ENCODE measurements at places on chromosomes 16 and 17.
A peak's percentile ranks its signal among the peaks of the same experiment; 100 is the strongest.

DNA sequence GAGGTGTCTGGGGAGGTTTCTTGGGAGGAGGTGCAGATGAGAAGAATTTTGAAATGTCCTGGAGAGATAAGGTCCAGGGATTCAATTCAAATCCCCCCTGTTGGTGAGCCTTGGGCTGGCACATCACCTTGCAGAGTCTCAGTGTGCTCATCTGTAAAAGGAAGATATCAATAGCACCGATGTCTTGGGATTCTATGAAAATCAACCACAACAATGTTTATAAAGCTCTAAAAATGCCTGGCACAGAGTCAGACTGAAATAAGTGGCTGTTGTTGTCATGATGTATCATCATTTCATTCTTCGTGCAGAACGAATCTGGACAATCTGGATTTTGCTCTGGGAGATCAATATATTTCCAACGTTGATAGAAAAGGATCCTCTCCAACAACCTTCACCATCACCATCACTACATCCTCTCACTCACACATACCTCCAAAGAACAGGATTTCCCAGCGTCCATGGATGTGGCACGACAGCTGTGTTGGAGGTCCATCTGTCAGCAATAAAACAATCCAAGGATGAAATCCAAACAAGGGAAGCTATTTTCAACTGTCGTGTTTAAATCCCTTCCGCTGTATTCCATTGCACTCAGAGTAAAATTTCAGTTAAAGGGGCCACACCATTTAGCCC, 393.7 kb upstream of the DYNLRB2 start:
- DNase-seq, result peak; percentile 23

DNA sequence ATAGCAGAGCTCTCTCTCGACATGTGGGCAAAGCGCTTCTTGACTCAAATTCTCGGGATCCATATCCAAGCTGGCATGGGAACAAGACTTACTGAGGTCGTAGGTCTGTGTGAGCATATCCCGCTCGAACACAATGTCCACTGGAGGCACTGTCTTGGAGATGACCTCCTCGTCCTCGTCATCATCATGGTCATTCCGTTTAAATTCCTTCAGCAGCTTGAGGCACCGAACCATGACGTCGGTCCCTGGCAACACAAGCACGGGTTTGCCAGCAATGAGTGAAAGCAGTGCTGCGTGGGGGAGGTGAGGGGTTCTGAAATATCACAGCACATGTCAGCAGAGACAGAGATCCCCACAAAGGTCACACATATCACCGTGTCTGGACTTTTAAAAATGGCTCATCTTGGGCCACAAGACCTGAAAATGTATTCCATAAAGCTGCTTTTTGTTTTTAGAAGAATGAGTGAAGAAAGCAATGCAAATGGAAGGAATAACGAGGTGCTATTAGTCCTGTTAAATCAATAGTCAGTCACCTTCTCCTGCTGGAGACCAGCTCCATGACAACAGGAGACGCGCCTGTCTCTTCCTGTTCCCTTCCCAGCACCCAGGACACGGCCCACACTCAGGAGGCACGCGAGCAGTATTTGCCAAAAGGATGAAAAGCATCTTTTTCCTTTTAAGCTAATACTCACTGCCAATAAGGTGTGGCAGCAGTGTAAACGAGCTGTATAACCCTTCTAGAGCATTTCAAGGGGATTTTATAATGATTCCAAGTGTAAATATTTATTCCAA, 37.9 kb downstream of the GTF3C1 start:
- DNase-seq, result peak; percentile 93

GRCh38 chr17:28928061-28928460, 23.3 kb downstream of the PHF12 start:
- DNase-seq, result peak; percentile 76

GRCh38 chr17:65017207-65017774, 39.2 kb downstream of the GNA13 start:
- DNase-seq, result no peak

- peak; percentile 11 for DNase-seq
Observed at GRCh38 chr16:9308850-9309249, 217.4 kb downstream of the HAPSTR1 start.

- peak; percentile 88 for DNase-seq
Observed at GRCh38 chr17:66351033-66351432, 48.6 kb downstream of the PRKCA start.

DNA sequence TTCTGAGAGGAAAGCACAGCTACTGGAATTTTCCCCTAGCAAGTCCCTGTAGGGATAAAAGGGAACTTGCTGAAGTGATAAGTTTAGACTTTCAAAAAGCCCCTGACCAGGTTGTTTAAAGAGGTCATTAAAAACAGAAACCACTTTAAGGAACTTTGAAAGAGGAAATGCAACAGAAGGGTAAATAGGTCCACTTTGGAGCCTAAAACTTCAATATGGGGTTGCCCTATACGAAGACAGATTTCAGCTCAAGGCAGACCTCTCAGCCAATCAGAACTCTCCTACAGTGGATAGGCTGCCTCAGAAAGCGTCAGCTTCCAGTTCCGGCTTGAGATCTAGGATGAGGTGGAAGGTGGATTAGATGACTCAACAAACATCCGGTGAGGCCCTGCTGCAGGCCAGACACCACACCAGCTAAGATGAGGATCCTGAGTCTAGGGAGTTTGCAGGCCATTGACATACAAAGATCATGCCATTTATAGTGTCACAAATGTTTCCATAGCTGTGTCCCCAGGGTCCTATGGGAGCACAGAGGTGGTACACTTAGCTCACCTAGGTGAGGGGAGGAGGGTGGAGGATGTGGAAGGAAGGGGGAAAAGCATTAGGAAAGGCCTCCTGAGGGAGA, 7.9 kb upstream of the MFSD6L start:
- DNase-seq, result no peak

Data from kidney tubule cell (primary cell).